ENCODE measurements at places on chromosomes 6 and 20. TPM values are rescaled to one million over a fixed set of nuclear protein-coding genes. Genes with fewer than 3 reads are reported as not detected.

The HCRTR2 gene
- polyA plus RNA-seq: not detected

The CEBPB gene
- 14.4 TPM for polyA plus RNA-seq

The ZKSCAN3 gene
- 3.4 TPM for polyA plus RNA-seq

The C20orf96 gene
- 0.86 TPM for polyA plus RNA-seq

The MAFB gene
- not detected for polyA plus RNA-seq

The SMLR1 gene
- polyA plus RNA-seq: not detected

The TFAP2B gene
- not detected for polyA plus RNA-seq

The SNAI1 gene
- 0.28 TPM for polyA plus RNA-seq

The PSORS1C1 gene
- not detected for polyA plus RNA-seq

The THBS2 gene
- polyA plus RNA-seq: 0.08 TPM

The SLX4IP gene
- polyA plus RNA-seq: 1.6 TPM
